ENCODE measurements at places on chromosomes 2 and 18. TPM values are rescaled to one million over a fixed set of nuclear protein-coding genes. Genes with fewer than 3 reads are reported as not detected.

LCT gene
- 0.04 TPM for total RNA-seq

TGFA gene
- 8.2 TPM for total RNA-seq

TM4SF20 gene
- total RNA-seq = 8.7 TPM

PLCD4 gene
- total RNA-seq = 0.14 TPM

SSB gene
- 143 TPM for total RNA-seq

GCKR gene
- 0.13 TPM for total RNA-seq

Measured in A549 treated with dexamethasone at 1 μM for 4 hours (cell line).